ENCODE measurements at places on chromosomes 1 and 21.

GRCh38 chr1:160651433-160652064 lies 4.7 kb upstream of the SLAMF1 start:
- DNase-seq = no peak

DNA sequence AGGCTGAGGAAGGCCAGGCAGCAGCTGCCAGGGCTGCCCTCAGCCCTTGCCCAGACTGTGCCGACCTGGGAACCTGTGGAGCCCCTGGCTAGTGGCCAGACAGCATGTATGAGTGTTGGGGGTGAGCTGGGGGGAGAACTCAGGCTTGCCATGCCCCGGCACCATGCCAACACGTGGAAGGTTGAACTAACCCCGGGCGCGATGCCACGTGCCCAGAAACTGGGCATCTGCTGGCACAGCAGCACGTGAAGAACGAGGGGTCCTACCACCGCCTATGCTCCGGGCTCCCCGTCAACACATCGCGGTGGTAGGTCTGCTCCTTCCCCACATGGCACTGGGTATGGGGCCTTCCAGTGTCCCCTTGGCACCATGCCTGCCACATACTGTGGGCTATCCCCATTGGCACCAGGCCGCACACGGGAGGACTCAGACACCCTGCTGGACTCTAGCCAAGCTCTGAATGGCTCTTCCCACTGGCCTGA lies 68.7 kb downstream of the CASZ1 start:
- no peak for DNase-seq

DNA sequence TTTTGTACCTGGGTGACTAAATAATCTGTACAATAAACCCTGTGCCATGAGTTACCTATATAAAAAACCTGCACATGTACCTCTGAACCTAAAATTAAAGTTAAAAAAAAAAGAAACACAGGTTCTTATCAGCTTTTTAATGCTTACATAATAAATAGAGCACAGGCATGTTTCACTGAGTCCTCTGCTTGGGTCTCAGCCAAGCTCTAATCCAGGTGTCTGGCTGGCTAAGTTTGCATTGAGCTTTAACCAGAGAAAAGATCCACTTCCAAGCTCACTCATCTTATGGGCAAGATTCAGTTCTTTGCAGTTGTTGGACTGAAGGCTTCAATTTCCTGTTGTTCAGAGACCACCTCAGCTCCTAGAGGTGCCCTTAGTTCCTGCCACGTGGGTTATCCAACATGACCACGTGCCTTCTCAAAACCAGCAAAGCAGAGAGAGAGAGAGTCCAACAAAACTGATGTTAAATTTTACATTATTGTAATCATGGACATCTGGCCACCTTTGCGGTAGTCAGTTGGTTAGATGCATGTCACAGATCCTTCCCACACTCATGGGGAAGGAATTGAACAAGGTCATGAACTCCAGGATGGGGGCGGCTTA lies 68.2 kb upstream of the TMPRSS2 start:
- DNase-seq = no peak

GRCh38 chr1:90502194-90502593 lies 214.9 kb downstream of the BARHL2 start:
- no peak for DNase-seq

GRCh38 chr1:3943806-3944577 lies 43.9 kb upstream of the C1orf174 start:
- DNase-seq = no peak

GRCh38 chr21:42279888-42280287 lies 35.3 kb downstream of the TFF3 start:
- DNase-seq = no peak

- DNase-seq = no peak
These were observed 19.0 kb upstream of the CASQ1 start for GRCh38 chr1:160171354-160171753.

GRCh38 chr1:227794817-227795192 lies 20.7 kb upstream of the PRSS38 start:
- no peak for DNase-seq

GRCh38 chr1:62687903-62688686 lies at the start of gene DOCK7:
DOCK7 (minus strand) TSS chr1:62688386; CDS start chr1:62688264, 122 bp downstream.
- DNase-seq = no peak

- DNase-seq = no peak
These were observed 154.4 kb downstream of the PTPRU start for GRCh38 chr1:29390491-29391361.

GRCh38 chr21:39775816-39776215 lies 30.8 kb downstream of the IGSF5 start:
- DNase-seq = no peak

DNA sequence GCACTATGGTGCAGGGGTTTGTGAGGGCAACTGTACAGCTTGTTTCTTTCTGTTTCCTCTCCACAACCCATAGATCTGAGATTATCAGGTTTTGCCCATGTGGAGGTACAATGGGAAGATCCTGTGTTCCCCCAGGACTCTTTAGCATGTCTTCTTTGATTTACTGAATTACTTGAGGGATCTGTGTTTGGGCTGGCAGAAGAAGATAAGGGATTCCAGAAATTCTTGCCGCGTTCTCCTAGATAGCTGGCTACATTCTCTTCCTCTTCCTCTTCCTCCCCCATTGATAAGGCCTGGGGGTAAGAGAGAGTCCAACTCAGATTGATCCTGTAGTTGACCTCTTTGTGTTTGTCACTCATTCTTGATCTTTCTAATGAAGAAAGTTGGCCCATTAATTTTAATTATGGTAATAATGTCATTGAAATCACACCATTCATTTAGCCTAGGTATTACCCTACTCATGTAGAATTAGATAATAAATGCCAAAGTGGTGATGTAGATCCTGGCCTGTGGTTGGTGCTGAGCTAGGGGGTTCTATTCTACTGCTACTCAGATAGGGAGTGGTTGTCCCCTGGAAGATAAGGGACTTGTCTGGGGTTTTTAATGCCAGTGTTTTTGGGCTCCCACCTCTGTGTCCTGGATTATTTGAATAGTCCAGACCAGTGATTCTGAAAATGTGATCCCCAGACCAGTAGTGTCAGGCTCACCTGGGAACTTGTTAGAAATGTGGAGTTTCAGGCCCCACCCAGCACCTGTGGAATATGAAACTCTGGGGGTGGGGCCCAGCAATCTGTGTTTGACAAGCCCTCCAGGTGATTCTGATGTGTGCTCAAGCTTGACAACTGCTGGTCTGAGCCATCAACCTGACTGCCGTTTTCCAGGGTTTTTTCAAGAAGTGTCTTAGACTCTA lies 122.2 kb downstream of the NOS1AP start:
- DNase-seq = no peak

- DNase-seq = no peak
These were observed 122.8 kb upstream of the SLC25A33 start for GRCh38 chr1:9416506-9416905.

- DNase-seq = no peak
These were observed 22.7 kb downstream of the HTR6 start for GRCh38 chr1:19687414-19687813.

GRCh38 chr1:181104042-181104789 lies 15.7 kb downstream of the IER5 start:
- DNase-seq = no peak

DNA sequence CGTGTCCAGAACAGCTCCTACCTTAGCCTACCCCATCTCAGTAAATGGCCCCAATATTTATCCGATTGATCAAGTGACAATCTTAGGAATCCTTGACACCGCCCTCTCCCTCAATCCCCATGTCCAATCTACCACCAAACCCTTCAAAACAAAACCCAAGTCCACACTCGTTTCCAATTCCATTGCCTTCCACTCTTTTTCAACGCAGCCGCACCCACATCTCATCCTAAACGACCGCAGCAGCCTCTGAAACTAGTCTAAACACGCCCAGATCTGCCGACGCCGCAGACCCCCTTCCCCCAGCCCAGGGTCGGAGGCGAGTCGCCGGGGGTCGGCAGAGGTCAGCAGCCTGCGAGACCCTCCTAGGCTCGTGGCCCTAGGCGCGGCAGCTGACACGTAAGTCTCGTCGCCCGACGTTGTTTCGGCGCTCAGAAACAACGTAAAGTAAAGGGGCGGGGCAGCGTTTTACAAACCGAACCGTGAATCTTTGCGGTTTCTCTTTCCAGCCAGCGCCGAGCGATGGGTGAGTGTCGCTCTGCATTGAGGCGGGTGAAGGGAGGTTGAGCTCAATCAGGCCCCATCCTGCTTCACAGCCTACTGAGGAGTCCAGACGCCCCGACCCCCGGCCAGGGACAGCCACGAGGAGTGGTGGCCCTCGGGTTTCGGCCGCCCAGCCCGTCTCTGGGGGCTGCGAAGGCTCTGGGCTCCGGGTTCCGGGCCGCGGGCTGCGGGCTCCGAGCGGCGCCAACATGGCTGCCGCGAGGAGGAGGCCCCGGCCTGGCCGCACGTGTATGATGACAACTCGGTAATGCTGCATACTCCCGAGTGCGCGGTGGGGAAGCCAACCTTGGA lies at the start of gene RPS8:
RPS8 (plus strand) TSS at position 463 of the 852 bp plus-strand sequence; CDS start at position 520, 57 bp downstream.
- DNase-seq = peak; percentile 81

DNA sequence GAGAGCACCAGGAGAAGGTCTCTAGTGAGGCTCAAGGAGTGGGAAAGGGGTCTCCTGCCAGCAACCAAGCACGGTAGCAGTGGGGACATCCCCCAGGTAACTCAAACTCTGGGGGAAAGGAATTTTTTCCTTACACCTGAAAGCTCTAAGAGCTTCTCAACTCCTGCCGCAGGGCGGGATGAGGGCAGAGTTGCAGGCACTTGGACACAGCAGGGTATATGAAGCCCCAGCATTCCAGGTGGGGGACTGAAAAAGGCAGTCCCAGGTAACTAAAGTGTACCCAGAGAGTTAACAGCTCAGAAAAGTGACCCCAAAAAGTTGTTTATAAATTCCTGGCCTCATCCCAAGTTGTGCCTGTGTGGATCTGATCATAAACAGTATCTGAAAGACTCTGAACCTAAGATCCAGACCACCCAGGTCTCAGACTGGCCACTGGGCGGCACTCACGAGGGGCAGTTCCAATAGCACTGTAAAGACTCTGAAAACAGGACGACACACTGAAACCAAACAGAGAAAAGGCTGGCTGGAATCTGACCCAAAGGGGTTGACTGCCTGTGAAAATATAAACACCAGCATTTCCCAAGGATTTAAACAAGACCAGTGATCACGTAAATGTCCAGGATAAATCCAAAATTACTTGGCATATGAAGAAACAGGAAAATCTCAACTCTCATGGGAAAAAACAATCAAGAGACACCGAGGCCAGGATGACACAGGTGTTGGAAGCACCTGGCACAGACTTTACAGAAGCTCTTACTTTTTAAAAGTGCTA lies 47.5 kb downstream of the HSF2BP start:
- no peak for DNase-seq

GRCh38 chr1:118110580-118110979 lies 74.4 kb downstream of the SPAG17 start:
- no peak for DNase-seq

- DNase-seq = no peak
These were observed 251.6 kb upstream of the DUSP10 start for GRCh38 chr1:221993444-221993948.

- no peak for DNase-seq
These were observed 303.6 kb downstream of the PTPRU start for GRCh38 chr1:29539971-29540370.

- no peak for DNase-seq
These were observed 3.3 kb downstream of the NCMAP start for GRCh38 chr1:24558902-24559791.

DNA sequence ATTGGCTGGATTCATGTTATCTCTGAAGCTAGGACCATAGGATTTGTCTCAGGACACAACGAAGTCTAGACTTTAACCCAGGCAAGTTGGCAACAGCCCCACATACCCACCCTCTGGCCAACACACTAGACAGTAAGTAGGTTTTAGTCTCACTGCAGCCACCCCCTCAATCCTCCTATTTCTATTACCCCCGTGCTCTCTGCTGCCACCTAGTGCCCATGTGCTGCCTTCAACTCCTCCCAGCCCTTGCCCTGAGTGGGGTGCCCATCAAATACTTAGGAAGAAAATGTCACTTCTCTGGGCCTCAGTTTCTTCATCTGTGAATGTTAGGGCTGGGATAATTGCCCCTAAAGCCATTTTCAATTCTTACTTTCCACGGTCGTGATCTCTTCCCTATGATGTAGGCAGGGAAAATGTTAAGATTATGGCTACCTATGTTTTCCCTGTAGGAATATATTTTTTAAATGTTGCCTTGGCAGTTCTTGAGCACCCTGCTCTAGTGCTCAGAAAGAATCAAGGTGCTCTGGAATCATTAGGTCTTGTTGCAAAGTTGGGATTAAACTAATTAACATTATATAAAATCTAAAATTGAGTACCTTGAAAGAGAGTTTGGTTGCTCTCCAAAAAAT lies 213.0 kb downstream of the LMX1A start:
- no peak for DNase-seq

GRCh38 chr1:211753649-211754251 lies 76.8 kb downstream of the LPGAT1 start:
- no peak for DNase-seq

DNA sequence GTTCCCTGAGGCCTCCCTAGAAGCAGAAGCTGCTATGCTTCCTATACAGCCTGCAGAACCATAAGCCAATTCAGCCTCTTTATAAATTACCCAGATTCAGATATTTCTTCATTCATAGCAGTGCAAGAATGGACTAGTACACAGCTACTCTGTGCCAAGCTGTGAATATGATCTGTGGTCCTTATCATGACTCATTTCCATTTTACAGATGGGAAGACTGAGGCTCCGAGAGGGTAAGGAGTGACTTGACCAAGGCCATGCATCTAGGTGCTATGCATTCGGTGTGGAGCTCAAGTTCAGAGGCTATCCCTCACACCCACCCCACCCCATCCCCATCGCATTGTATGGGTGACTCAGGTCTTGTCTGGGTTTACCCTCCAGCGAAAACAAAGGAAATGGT lies 52.3 kb upstream of the DISP3 start:
- no peak for DNase-seq

GRCh38 chr21:34333121-34333739 lies 30.6 kb upstream of the KCNE2 start:
- no peak for DNase-seq

DNA sequence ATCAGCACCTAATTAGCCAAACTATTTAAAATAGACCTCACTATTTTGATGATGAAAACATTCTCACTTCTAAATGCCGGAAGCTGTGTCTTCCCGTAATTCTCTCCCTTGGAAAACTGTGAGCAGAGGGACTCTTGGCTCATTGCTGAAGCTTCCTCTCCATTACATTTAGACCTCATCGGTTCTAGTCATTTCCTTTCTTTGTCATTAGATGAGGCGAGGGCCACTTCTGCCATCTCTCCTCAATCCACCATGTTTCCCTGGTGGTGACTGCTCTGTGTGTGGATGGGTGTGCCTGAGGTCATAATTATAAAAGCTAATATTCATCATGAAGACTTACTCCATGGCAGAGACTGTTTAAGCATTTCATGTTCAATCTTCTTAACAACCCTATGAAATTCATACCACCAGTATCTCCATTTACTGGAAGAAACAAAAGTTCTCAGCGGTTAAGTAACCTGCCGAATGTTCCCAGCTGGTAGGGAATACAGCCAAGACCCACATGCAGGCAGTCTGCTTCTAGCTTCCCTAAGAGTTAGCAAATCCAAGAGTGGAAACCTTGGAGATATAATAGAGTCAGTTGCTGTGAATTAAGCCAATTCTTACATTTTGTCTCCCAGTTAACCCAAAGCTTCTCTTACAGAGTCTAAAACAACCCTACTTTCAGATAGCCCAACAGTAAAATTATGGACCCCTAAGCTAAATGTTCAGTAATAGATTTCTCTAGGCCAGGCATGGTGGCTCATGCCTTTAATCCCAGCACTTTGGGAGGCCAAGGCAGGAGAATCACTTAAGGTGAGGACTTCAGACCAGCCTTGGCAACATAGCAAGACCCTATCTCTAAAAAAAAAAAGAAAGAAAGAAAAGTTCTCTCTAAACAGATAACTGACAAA lies 156.2 kb downstream of the ZBTB18 start:
- no peak for DNase-seq

All from stimulated activated CD8-positive, alpha-beta memory T cell treated with anti-CD3 and anti-CD28 coated beads, Interleukin-2, amount 100 ng/mL, for 1 hour (primary cell).